ENCODE measurements at places on chromosomes 3 and 15.

DNA sequence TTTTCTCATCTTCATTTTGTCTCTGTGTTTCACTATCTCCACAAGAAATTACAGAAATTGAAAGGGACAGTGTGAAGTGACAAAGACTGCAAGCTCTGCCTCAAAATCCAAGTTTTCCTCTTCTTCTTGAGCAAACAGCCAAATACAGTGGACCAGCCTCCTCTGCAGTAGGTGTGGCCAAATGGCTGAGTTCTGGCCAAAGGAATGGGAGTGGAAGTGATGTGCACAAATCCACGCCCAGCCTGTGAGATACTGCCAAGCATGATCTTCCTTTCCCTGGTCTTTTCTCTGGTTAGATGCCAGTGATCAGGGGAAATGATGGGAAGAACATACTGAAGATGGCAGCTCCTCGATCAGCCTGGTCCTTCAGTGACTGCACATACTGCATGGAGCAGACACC is 111.0 kb upstream of the CPNE4 start:
- no peak for DNase-seq

DNA sequence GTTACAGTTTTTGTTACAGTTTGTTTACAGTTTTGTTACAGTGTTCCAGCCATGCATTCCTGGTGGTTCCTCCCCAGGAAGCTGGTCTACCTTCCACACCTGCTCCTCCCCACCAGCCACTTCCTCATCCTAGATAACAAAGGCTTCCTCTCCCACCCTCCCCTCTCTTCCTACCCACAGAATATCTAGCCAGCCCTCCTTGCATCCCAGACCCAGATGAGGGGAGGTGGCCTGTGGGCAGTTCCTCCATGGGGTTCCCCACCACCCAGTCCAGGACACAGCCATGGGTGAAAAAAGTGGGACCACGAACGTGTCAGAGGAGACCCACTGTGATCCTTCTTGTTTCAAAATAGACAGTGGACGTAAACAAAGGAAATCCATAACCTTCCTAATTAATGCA is 122.8 kb upstream of the ABHD17C start:
- DNase-seq: no peak

- DNase-seq: no peak
Observed at GRCh38 chr15:98823616-98824015, 175.3 kb downstream of the IGF1R start.

GRCh38 chr3:4571690-4572334 is 78.7 kb downstream of the ITPR1 start:
- DNase-seq: no peak

- DNase-seq: no peak
Observed at GRCh38 chr3:78900426-78900825, 867.4 kb downstream of the ROBO1 start.
